K562 (cell line): ENCODE measurements at places on chromosomes 16 and 17.

- peak; percentile 58 for DNase-seq
These were observed 7.3 kb downstream of the CACNA1H start for GRCh38 chr16:1159973-1160772.

DNA sequence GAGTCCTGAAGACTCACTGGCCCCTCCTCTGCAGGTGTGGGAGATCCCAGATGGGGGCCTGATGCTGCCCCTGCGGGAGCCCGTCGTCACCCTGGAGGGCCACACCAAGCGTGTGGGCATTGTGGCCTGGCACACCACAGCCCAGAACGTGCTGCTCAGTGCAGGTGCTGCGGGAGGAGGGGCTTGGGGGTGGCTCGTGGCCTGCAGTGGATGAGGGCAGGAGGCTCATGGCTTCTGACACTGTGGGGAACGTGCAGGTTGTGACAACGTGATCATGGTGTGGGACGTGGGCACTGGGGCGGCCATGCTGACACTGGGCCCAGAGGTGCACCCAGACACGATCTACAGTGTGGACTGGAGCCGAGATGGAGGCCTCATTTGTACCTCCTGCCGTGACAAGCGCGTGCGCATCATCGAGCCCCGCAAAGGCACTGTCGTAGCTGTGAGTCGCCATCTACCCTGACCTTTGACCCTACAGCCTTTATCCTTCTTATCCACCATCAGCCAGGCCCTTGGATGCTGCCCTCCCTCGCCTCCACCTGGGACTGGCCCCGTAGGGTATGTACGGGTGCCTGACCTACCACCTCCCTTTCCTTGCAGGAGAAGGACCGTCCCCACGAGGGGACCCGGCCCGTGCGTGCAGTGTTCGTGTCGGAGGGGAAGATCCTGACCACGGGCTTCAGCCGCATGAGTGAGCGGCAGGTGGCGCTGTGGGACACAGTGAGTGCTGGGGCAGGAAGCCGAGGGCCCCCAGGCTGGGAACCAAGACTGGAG is 3.6 kb downstream of the CORO1A start:
- peak; percentile 79 for DNase-seq

DNA sequence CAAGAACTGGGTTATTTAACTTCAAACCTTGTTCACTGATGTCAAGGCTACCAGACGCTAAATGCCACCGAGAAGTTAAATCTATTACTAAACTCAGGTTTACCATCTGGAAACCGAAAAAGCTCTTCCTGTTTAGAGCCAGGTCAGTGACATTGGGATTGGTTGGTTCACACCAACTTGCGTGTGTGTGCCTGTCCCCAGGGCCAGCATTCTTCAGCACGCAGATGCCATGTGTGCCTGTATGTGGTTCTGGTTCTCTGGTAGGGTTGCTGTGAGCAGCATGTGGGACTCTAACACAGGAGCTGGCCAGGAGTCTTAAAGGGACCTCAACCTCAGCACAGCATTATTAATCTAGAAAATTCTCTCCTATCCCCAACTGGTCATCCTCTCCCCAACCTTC is 18.1 kb upstream of the TBX2 start:
- DNase-seq = no peak

DNA sequence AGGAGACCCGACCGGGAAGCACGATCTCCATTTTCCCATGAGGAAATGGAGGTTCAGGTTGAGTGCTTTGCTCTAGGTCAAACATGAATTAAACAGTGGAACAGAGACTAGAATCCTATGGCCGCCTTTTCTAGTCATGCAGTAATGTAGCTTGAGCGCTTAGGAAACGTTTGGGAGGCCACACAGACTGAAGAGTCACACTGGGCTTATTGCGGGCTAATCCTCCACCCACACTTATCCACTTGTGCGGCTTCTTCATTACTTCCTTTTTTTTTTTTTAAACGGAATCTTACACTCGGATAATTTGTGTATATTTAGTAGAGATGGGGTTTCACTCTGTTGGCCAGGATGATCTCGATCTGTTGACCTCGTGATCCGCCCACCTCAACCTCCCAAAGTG is 26.0 kb downstream of the CACNG3 start:
- DNase-seq = no peak
